ENCODE measurements at places on chromosomes 2 and 18.

DNA sequence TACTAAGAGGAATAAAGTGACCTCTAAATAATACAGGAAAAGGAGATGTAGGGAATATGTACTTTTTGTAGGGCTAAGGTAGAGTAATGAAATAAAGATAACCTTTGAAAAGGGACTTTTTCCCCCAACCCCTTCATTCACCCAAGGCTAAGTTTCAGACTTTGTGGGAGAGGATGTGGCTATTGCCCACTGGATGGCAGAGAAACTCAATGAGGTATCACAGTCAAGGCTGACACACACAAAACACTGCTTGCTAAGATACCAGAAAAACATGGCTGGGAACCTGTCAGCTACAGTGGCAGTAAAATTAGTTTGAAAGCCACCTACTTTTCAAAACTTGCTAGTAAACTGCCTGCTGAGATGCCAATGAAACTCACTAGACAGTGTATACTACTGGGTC lies 158.8 kb upstream of the WDSUB1 start:
- no peak for DNase-seq

DNA sequence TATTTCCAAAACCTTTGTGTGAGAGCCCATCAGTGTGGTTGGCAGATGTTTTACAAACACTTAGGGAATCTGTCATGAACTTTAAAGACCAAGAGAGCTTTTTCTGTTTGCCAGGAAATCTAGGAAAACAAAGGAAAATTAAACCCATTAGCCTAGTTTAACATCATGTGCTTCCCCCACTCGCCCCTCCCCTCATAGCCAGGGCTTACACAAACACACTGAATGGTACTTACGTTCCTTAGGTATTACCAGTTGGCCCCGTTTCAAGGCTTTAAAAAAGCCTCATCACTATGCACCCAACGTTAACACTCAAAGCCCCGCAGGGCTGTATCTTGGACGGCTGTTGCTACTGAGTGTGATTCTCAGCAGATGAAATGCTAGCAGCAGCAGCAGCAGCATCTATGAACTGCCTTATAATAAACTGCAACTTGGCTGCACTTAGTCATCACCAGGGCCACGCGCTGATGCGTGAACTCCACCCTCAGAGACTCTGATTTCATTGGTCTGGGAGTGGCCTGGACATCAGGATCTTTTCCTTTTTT lies 20.1 kb upstream of the TTC39C start:
- no peak for DNase-seq

- DNase-seq = no peak
Measured at GRCh38 chr2:188659656-188660406, 314.3 kb upstream of the COL3A1 start.

DNA sequence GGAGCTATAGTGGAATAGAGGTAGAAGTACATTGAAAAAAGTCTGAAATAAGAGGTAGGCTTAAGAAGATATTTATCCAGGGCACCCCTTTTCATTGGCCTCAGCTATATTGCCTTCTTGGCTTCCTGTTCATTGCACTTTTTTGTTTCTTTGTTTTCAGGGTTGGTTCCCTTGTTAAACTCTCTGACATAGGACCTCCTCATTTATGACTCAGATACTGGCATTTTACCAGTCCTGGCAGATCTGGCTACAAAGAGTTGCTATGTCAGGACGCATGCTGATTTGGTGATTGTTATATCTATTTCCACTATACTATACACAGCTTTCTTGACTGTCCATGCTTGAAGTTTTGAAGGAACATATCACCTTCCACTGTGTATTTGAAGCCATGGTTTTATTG lies 60.0 kb downstream of the GCA start:
- no peak for DNase-seq

- no peak for DNase-seq
Measured at GRCh38 chr2:169756342-169756741, 22.7 kb downstream of the KLHL23 start.

All from esophagus squamous epithelium (tissue), 5 donors.